NT2/D1 (cell line): ENCODE measurements at places on chromosomes 1 and 21.
A peak's percentile ranks its signal among the peaks of the same experiment; 100 is the strongest.

GRCh38 chr1:34500451-34500850, 254.4 kb upstream of the GJB5 start:
- DNase-seq, result peak; percentile 40

DNA sequence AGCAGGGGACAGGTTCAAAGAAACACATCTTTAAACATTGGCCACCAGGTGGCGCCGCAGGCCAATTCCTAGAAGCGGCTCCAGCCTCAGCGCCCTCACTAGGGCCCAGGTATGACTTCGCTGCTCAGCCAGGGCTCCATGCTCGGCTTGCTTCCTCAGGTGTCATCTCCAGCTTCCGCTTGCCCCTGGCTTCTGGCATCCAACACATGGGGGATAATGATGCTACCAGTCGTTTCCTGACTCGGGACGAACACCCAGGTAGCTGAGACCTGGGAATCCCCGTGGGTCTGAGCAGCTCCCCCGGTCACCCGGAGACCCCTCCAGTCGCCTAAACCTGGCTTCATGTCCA, 8.5 kb upstream of the MEX3A start:
- DNase-seq, result peak; percentile 96

DNA sequence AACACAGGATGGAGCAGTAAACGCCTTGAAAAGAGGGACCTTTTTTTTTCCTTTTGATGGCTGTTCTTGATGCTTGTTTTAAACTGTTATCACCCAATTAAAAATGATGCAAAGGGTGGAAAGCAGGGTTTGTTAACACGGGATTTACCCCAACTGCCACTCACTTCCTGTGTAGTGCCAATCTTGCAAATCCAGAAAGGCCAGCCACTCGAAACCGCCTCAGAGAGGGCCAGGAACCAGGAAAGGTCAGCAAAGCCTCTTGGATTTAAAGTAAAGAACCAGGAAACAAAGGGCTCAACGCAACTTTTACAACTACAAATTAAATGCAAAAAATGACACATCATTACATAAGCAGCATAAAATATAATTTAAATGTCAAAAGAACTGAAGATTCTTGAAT, 347.4 kb downstream of the PDE4B start:
- DNase-seq, result no peak

DNA sequence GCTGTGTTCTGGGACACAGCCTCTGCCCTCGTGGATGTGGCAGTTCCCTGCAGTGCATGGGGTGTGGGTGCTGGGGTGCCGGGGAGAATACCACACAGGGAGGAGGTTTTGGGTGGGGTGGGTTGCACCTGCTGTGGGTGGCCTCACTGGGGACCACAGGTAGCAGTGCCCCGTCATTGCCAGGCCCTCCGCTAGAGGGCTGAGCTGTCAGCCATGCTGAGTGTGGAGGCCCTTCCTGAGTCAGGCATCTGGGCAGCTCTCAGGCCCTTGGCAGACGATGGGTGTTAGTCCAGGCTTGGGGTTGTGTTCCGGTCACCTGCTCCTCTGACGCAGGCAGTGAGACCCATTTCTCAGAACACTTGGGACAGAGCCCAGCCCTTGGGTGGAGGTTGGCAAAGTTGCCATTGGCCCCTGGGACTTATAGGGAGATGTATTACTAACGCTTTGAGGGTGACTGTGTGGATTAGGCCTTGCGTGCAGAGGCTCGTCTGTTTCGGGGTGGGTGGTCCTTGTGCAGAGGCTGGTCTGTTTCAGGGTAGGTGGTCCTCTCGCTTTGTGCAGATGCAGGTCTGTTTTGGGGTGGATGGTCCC, 23.9 kb downstream of the PCNT start:
- no peak for DNase-seq

DNA sequence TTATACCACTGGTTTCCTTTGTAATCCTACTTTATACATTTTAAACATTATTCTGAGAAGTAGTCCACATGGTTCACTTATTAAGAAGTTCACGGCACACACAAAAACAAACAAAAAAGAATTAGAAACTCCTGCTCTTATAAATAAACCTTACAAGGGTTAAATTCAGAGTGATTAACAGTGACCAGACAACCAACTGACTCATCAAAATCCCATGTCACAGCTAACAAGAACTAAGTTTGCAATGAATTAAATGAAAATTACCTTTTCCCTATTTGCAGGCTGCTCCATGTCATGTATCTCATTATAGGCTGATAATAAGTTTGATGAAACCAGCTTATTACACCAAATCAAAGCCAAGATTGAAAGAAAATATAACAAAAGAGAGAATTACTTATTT, 77.5 kb downstream of the PUM1 start:
- no peak for DNase-seq

DNA sequence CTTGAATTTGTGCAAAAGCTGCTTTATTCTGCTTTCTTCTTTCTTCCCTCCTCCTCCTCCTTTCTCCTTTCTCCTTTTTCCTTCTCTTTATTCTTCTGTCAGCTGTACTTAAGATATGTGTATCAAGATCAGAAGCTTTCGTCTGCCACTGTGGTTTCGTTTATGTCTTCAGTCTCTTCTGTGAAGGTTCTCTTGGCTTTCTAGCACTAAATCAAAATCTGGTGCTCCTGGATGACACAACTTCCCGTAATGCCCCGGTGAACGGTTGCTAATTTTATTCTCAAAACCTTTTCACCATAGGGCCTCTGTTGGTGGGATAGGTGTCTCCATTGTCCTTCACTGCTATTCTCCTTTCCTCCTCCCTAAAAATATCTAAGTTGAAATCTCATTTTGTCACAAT, 5.0 kb downstream of the ATF6 start:
- no peak for DNase-seq

GRCh38 chr1:93461236-93461635, 13.3 kb downstream of the FNBP1L start:
- DNase-seq, result no peak

DNA sequence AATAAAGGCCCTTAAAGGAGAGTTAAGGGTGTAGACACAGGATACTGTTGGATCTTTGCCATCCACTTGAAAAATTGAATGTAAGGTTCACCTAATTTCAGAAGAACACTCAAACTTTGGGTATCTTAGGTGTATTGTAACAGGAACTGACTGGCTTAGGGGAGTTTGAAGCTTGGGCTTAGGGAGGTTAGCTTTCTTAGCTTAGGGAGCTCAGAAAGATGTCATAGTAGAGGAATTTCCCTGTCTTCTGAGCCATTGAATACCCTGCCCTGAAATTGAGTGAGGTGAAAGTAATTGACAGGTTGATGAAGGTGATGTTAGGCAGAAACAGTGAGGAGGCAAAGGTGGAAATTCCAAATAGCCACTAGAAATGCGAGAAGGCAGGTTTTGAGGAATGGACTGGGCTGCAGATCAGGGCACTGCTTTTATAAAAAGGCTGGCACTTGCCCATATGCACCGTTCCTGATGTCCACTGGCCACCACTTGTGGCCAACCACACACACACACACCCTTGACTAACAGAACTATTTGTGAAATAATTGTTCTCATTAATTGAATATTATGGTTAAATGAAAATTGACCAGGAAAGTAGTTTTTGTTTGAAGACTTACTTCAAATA, 16.5 kb downstream of the BACH1 start:
- no peak for DNase-seq

DNA sequence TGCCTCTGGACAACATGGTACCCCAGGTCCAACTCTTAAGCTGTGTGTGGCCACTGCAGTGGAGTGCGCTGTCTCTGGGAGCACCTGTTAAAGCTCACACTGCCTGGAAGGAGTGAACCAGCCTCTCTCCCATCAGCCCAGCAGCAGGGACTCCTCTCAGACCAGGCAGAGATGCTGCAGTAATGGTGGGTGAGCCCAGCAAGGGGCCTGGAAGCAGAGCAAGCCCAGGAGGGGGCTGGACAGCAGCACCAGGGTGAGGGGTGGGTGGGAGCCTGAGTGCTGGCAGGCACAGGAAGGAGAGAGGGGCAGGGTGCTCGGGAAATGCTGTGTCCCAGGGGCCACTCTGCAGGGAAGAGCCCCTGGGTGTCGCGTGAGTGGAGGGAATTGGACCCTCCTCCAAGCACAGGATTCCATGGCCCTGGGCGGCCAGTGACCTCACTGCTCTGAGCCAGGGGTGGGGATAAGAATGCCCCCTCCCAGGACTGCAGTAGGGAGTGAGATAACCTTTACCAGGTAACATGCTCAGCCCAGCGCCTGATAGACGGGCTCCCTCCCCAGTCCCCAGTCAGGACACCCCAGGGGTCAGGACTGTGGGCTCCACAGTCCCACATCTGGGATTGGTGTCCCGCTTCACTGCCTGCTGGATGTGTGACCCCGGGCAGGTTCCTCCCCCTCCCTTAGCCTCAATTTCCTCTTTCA, 313.1 kb downstream of the MATN1 start:
- no peak for DNase-seq

DNA sequence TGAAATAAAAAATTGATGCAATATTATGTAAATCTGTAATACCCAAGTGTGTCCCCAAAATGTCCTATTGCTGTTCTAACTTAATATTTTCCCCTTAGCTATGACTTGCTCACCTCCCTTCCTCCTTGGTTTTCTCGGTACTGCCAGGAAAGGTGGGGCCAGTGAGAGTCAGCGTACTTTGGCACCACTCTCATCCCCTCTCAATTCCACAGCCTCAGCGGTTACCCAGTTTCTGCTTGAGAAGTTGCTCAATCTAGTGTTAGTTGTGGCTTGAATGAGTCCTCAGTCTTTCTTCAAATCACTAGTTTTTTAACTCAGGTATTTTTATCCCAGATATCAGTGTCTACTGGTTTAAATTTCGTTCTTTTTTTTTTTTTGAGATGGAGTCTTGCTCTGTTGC, 32.3 kb downstream of the BCAS2 start:
- DNase-seq, result no peak

- DNase-seq, result no peak
These were observed 52.5 kb upstream of the KCNA3 start for GRCh38 chr1:110727246-110727645.

- no peak for DNase-seq
These were observed 15.3 kb upstream of the TMCO2 start for GRCh38 chr1:40232444-40232843.

- DNase-seq, result no peak
These were observed 62.3 kb downstream of the COL18A1 start for GRCh38 chr21:45467221-45467779.

GRCh38 chr1:235442788-235443429, 61.3 kb downstream of the B3GALNT2 start:
- DNase-seq, result no peak

GRCh38 chr1:20413136-20413775, 72.8 kb downstream of the CAMK2N1 start:
- no peak for DNase-seq

GRCh38 chr1:10980094-10980577, 32.3 kb upstream of the TARDBP start:
- peak; percentile 90 for DNase-seq

- no peak for DNase-seq
These were observed 44.8 kb upstream of the TENT5C start for GRCh38 chr1:117561071-117561470.

DNA sequence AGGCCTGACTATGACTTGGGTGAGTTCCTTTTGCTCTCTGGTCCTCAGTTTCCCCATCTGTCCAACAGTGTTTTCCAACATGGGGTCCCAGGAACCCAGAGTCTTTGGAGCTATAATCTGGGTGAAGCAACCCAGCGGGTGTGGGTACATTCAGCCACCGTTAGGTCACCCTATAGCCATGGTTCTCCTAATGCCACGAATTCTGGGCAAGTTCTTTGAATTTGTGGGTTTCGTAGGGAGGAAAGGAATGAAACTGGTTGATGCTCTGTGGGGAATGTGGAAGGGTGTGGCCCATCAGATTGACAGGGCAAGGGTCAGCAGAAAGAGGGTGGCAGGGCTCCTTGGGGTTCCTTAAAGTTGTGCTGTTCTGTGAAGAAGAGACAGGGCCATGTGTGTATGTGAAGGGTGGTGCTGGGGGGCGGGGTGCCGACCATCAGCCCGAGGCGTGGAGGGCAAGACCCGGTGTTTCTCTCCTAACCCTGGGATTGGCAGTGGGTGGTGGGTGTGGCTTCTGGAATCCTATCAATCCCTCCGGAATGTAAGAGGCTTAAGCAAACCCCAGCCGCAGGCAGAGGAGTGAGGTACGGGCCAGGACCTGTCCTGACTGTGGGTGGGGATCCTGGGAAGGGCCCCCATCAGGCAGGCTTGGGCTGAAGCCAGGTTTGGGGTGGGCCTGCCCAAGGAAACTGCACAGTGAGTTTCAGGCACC, 35.5 kb upstream of the ZNF362 start:
- DNase-seq, result no peak

DNA sequence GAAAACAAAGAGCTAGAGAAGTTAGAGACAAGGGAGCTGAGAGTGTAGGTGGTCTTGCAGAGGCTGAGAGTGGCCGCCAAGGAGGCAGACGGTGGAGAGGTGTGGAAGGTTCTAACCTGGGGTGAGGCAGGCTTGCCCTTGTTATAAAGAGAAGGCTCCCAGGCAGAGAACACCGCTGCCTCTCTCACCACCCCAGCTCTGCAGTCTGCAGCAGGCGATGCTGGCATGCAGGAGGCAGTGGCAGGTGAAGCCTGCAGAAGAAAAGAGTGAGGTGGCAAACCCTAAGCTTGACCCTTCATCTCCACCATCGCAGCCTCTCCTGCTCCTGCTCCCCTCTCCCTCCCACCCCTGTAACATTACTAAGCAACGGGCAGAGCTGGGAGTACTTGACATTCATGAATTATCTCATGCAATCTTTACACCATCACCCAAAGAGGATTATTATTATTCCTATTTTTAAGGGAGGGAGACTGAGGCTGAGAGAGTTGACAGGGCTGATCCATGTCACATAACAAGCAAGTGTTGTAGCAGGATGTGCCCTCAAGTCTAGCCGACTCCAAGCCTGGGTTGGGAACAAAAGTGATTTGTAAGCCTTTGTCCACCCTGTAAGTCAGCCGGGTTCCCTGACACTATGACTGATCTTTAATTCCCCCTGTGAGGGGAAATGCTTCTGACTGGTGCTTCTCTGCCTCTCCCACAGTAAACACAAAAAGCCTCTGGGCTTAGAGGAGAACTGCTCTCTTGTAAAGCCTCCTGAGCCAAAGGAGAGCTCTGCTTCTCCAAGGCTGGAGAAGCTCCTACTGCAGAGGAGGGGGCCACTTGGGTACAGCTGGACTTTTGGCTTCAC, 36.1 kb downstream of the KANK4 start:
- no peak for DNase-seq

- DNase-seq, result no peak
These were observed 23.8 kb downstream of the RPS27 start for GRCh38 chr1:154014154-154014907.
